Airway epithelial cell (primary cell): ENCODE measurements at places on chromosomes 6 and 20. TPM values are rescaled to one million over a fixed set of nuclear protein-coding genes. Genes with fewer than 3 reads are reported as not detected.

The MATN4 gene
- 0.05 TPM in 1 of 2 replicates, not detected in the other for total RNA-seq

The EEF1A2 gene
- total RNA-seq: 2.3 and 3.2 TPM in 2 replicates

The BMP6 gene
- total RNA-seq: 0.14 and 0.46 TPM in 2 replicates

The TMEM170B gene
- 0.05 and 0.21 TPM in 2 replicates for total RNA-seq

The TNFAIP3 gene
- 7.4 and 10.4 TPM in 2 replicates for total RNA-seq

The CST3 gene
- 466 and 506 TPM in 2 replicates for total RNA-seq

The KHDRBS2 gene
- not detected in 2 replicates for total RNA-seq

The SCAND1 gene
- total RNA-seq: 113 and 155 TPM in 2 replicates

The DBNDD2 gene
- 28.2 and 28.3 TPM in 2 replicates for total RNA-seq

The C20orf96 gene
- total RNA-seq: 0.19 and 1.4 TPM in 2 replicates

The HINT3 gene
- 11.2 and 14.8 TPM in 2 replicates for total RNA-seq

The ZSCAN16 gene
- total RNA-seq: 1.4 and 2.0 TPM in 2 replicates

The ABHD16B gene
- total RNA-seq: not detected in 2 replicates

The CCN5 gene
- 0.28 and 0.63 TPM in 2 replicates for total RNA-seq

The TMEM217 gene
- 0.46 and 1.2 TPM in 2 replicates for total RNA-seq

The PIM1 gene
- 33.9 and 41.0 TPM in 2 replicates for total RNA-seq

The TCEA2 gene
- 9.5 and 10.0 TPM in 2 replicates for total RNA-seq

The FIG4 gene
- 6.7 and 7.7 TPM in 2 replicates for total RNA-seq

The ELOVL2 gene
- under 0.01 TPM in 1 of 2 replicates, not detected in the other for total RNA-seq

The SCUBE3 gene
- under 0.01 and 0.21 TPM in 2 replicates for total RNA-seq

The SLC22A16 gene
- not detected in 2 replicates for total RNA-seq

The EIF6 gene
- 222 and 278 TPM in 2 replicates for total RNA-seq

The RIPOR3 gene
- total RNA-seq: 0.05 and 0.56 TPM in 2 replicates

The SLC22A1 gene
- 2.3 TPM in 1 of 2 replicates, not detected in the other for total RNA-seq

The SPDEF gene
- total RNA-seq: 21.0 and 23.6 TPM in 2 replicates

The STMN3 gene
- total RNA-seq: 4.1 and 5.6 TPM in 2 replicates

The ARMH2 gene
- total RNA-seq: not detected in 2 replicates

The SLC25A27 gene
- total RNA-seq: 3.1 TPM in 2 replicates

The FOXS1 gene
- total RNA-seq: not detected in 2 replicates

The KCNG1 gene
- 23.8 and 24.0 TPM in 2 replicates for total RNA-seq

The TCF19 gene
- total RNA-seq: 17.0 and 20.8 TPM in 2 replicates

The SAMD10 gene
- total RNA-seq: 11.1 and 11.6 TPM in 2 replicates

The SNX5 gene
- 128 and 155 TPM in 2 replicates for total RNA-seq
